ENCODE measurements at places on chromosomes 7 and 10.

DNA sequence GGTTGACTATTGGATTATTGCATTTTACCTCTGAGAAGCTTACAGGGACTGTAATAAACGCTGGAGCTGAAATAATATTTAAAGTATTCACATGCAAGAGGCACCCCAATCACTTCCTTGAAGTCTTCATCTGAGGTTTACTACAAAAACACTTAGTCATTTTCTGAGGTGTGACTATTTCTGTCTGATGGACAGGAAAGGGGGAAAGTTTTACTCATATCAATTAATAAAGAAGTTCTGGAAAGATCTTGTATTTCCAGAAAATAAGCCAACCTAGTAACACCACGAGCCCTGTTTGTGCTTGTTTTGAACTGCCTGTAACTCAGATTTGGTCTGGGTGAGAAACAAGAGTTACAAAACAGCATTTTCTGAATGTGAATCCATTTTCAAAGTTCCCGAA is 63.9 kb upstream of the PRKCQ start:
- no peak for DNase-seq

DNA sequence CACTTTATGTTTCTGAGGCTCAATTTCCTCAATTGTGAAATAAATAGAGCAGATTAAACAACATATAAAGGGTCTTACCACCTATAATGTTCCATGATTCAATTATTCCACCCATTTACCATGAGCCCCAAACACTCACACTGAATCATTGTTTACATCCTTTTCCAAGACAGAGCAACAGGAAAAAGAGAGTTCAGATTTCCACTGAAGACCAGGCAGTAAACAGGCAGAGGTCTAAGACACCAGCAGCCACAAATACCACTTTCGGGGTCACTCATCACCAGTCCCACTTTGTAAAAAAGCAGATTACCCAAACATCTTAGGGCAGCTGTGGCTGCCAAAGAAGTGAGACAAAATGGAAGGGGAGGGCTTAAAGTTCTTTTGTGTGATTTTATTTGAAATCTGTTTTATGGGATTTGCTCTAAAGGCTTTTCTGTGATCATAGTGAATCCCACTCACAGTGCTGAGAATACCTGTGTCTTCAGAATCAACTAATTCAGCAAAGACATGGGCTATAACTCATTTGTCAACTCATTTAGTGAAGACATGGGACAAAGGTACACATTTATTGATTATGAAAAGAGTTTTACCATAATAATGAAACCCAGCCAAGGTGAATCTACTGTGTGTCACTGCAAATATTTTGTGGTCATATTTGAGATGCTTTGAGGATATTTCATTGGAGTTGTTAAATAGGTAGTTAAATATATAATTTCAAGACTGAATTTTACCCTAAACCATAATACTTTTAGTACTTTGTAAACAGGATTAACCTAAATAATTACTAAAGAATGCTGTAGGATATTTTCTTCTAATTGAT is 24.8 kb upstream of the DLD start:
- DNase-seq = no peak

- no peak for DNase-seq
Observed at GRCh38 chr7:127908430-127909258, 122.6 kb downstream of the LRRC4 start.

GRCh38 chr10:122148876-122149560 is 122.1 kb upstream of the BTBD16 start:
- DNase-seq = no peak

- no peak for DNase-seq
Observed at GRCh38 chr10:80458638-80459037, 4.5 kb downstream of the TSPAN14 start.

GRCh38 chr7:78038465-78039080 is 240.0 kb downstream of the PHTF2 start:
- DNase-seq = no peak

DNA sequence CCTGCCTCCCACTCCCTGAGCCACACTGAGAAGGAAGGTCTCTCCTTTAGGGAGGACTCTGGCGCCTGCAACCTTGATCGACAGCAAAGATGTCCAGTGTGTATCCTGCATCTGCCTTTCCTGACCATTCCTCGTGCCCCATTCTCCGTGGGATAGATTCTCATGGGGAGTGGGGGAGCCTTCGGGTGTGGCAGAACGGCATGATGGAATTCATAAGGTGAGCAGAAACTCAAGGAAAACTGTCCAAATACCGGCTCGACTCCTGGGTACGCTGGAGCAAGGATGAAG is 636 bp upstream of the RARRES2 start:
- DNase-seq = no peak

DNA sequence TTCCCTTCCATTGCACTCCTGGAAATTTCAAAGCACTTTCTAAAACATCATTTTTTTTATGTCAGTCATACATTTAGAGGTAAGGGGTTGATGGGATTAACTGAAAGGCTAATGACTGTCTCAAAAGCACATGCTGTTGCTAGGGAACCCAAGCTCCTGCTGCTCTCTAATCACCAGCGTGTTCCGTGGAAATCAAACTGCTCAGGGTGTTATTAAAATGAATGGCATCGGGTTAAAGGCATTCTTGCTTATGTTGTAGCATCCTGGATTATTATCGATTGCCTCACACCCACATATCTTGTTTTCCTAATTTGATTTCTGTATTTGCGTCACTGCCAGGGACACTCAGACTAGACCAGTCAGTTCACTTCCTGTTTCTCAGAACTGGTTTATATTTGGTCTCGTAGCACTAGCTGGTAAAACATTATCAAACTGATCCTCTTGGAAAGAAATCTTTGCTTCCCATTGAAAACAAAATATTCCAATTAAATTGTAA is 216.5 kb upstream of the MKLN1 start:
- DNase-seq = no peak

- DNase-seq = peak; percentile 36
Observed at GRCh38 chr10:73253225-73253555, 746 bp upstream of the MRPS16 start.

GRCh38 chr10:10207538-10207937 is 810.1 kb upstream of the CELF2 start:
- no peak for DNase-seq

GRCh38 chr10:5544216-5544805 is 19.6 kb downstream of the CALML3 start:
- no peak for DNase-seq

- DNase-seq = no peak
Observed at GRCh38 chr10:109019001-109019424, 904.3 kb downstream of the XPNPEP1 start.

GRCh38 chr7:40330408-40330807 is 195.6 kb downstream of the SUGCT start:
- no peak for DNase-seq

GRCh38 chr7:120733143-120733542 is 124.8 kb downstream of the TSPAN12 start:
- DNase-seq = no peak

- DNase-seq = no peak
Observed at GRCh38 chr7:134113655-134114054, 13.5 kb upstream of the LRGUK start.

DNA sequence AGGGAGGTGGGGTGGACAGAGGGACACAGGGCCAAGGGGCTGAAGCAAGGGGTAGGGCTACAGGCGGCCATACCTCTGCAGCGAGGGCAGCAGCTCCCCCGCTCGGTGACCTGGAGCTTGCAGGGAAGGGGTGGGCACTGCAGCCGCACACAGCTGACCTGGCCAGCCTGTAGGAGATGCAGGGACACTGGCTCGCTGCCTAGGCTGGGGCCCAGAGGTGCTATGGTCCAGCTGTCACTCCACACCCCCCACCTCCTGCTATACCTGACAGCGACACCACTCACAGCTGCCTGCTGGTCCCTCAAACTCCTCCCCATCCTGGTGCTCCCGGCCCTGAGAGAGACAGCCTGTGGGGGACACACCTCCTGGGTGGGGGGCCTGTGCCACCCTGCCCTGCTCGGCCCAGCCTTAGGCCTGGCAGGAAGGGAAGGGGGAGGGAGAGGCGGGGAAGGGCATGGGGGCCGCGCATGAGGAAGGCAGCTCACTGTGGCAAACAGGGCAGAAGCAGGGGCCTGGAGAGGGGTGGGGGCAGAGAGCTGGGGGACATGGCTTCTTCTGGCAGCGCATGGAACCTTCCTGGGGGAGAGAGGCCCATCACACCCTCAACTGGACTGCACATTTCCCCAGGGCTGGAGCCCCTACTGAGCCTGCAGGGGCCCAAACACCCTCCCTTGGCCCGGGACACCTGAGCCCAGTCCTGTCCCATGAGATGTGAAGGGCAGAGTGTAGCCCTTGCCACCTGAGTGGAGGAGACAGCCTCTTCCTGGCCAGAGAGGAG is 23.9 kb downstream of the ATP6V1F start:
- no peak for DNase-seq

- no peak for DNase-seq
Observed at GRCh38 chr7:65304175-65304574, 69.5 kb upstream of the ZNF92 start.

GRCh38 chr10:100827819-100828737 is 82.7 kb downstream of the PAX2 start:
- peak; percentile 32 for DNase-seq

DNA sequence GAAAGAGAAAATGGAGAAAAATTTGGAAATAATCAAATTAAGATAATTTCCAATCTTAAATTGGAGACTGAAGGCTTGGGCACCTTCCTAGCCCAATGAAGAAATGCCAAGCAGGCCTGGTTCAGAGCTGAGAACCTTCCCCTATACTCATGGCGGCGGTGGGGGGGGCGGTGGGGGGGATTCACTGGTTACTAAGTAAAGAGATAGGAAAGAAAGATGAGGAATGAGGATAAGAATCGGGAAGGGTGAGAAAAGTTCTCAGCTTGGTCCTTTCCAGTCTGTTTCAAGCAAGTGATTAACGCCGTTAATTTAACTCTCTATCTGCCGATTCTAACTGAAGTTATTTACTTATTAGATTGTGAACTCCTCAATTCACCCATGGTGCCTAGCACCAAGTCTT is 41.5 kb downstream of the DPY19L1 start:
- DNase-seq = no peak

GRCh38 chr10:66744915-66745314 is 180.9 kb upstream of the LRRTM3 start:
- DNase-seq = no peak

DNA sequence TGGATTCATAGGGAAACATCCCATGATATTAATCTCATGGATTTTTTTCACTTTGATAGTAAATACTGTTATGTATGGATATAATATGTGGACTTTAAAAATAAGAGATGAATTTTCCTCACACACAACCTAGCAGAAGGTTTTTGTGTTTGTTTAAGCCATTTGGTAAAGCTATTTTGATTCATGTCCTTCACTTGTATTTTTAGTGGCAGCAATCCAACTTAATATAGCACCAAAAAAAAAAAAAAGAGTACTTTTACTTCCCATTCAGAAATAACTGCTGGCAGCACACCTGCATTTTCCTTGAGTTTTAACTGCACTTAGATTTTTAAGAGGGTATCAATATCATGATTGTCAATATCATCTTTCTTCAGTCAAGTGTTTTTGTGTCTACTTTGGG is 60.0 kb downstream of the MCMBP start:
- no peak for DNase-seq

DNA sequence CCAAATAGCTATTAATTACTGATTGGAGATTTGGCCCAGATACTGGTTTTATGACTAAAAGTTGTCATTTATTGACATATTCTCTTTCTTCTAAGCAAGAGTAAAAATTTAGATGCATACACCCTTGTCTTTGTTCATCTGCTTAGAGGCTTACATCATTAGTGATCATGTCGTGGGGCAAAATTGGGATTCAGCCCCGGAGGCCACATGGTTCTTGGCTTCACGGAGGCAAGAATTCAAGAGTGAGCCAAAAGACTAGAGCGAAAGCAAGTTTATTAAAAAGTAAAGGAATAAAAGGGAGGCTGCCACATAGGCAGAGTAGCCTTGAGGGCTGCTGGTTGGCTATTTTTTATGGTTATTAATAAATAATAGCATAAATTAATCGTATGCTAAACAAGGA is 41.1 kb downstream of the MINPP1 start:
- no peak for DNase-seq

GRCh38 chr10:69867699-69868558 is 66.2 kb downstream of the COL13A1 start:
- DNase-seq = no peak

All from LoVo (cell line).